ENCODE measurements at places on chromosomes 5 and 9.

- DNase-seq, result no peak
Measured at GRCh38 chr9:93131599-93132286, 2.3 kb downstream of the NINJ1 start.

DNA sequence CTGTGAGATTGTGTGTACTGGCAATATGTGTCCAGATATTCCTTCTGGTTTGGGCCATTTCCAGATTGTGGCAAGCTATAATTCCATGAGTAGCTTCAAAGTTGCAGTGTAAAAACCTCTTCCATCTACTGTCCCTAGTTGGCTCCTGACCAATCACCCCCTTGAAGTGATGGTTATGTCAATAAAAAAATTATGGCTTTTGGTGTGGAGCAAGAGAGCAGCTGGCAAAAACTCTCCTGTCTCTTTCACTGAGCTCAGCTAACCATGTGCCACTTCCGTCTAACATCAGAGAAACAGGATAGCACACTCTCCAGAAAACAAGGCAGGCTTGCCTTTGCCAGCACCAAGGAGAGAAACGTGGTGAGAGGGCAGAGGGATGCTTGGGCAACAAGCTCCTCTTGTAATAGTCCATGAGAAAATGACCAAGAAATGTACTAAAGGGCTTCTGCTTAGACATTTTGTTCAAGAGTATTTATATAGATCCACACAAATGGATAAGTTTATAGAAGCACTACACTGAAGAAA is 914.4 kb upstream of the SEMA6A start:
- DNase-seq, result no peak

DNA sequence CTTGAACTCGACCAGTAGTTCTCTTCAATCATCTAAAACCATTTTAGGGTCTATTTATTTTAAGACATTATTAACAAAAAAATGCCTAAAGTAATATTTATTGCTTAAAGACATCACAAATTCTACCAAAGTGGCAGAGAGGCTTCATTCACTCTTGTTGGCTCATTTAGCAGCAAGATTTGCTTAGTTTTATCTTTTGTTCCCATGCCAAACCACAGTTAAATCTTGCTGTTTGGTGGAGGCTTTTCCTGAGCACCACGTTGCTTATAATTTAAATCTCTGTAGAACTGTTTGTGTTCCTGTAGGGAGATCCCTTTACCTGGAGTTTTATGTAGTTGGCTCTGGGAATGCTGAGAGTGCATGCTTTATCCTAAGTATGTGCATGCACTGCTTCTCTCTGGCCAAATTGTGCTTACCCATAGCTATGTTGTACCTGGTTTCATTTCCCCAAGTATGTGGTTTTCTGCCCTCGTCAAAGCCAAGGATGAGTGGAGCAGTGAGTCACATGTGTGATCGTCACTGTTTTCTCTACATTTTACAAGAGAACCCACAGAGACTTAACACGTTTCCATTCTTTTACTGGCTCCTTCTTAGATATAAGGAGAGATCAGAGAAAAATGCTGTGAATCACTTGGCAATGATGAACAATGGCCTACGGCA is 42.1 kb upstream of the MAST4 start:
- DNase-seq, result peak; percentile 8

GRCh38 chr5:160991205-160991604 is 139.2 kb upstream of the ATP10B start:
- no peak for DNase-seq
